ENCODE measurements at places on chromosomes 6 and 20.

GRCh38 chr20:49288784-49289696 lies 11.2 kb upstream of the ZNFX1 start:
- DNase-seq = no peak

DNA sequence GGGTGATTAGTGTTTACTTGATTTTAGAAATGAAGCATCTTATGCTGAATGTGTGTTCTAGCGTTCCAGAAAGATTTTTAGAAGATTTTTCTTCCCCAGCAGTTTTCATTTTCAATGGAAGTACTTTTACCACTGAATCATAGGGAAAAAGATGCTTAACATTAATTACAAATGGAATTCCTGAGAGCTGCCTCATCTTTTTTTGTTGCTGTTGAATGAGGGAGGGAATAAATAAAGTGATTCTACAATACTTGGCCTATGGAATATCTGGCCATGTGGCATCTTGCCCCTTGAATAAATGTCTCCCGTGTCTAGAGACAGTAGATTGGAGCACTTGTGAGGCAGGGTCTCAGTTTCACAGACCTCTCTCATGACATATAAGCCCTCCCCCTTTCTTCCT lies 44.1 kb upstream of the SLC22A1 start:
- no peak for DNase-seq

- DNase-seq = no peak
Observed at GRCh38 chr20:38050686-38051085, 17.1 kb downstream of the RPRD1B start.

DNA sequence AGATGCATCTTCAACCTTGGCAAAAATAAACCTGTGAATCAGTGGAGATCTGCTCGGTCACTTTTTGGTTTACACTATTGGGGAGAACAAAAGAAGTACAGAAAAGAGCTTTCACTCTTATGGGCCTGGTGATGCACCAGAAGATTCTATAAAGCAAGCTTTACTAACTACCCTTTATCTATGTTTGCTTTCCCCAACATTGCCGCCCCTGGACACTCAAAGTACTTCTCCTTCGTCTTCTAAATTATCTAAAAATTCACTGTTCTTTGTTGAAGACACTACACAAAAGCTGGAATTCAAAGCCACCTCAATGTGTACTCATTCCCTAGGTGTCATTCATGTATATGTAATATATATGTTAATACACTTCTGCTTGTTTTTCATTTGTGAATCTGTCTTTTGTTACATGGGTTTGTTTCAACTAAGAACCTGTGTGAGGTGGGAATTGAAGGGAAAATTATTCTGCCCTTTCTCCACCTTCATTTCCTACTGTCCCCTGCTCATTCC lies 97.9 kb upstream of the BTN3A2 start:
- no peak for DNase-seq

DNA sequence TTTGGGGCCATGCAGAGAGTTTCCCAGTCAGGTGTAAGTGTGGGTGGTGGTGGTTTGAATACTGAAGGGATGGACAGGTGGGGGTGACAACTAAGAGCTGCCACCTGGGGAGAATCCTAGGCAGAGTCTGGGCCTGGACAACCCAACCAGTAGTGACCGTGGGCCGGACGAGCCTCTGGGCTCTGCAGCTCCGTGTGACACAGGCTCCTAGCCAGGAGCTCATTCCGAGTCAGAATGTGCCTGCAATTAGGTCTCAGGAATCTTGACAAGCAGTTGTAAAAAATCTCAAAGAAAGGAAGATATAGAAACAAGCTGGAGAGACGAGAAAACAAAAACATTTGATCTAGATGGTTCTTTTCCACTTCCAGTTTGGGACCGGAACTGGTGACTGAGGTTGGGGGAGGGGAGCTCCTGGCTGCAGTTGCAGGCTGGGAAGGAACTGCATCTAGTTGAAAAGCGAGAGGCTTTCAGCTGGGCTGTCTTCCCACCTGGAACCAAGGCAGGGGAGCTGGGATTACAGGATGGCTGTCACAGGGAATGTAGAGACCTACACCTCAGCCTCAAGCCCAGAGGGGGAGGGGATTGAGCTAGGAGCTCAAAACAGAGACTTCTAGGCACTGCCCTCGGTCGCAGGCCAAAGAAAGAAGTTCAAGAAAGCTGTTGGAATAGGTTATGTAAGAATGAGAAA lies 156.9 kb downstream of the PAX1 start:
- no peak for DNase-seq

Measured in NCI-H1436 (cell line).